ENCODE measurements at places on chromosomes 6 and 20.

DNA sequence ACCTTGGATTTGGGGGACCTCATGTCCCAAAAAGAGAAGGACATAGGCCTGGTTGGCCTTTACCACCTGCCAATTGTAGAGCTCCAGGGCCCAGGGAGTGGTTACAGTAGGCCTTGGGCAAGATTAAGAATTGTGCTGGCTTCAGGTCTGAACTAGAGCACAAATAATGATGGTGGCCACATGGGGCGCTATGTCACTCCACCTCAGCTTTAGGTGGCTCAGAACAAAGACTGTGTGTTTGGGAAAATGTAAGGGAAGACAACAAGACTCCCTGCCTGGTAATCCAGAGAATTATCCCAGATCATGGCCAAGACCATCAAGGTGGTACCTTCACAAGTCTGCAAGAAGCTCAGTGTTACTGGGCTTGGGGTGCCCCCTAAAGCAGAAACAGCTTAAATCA lies 224.9 kb upstream of the OPRM1 start:
- DNase-seq: no peak

DNA sequence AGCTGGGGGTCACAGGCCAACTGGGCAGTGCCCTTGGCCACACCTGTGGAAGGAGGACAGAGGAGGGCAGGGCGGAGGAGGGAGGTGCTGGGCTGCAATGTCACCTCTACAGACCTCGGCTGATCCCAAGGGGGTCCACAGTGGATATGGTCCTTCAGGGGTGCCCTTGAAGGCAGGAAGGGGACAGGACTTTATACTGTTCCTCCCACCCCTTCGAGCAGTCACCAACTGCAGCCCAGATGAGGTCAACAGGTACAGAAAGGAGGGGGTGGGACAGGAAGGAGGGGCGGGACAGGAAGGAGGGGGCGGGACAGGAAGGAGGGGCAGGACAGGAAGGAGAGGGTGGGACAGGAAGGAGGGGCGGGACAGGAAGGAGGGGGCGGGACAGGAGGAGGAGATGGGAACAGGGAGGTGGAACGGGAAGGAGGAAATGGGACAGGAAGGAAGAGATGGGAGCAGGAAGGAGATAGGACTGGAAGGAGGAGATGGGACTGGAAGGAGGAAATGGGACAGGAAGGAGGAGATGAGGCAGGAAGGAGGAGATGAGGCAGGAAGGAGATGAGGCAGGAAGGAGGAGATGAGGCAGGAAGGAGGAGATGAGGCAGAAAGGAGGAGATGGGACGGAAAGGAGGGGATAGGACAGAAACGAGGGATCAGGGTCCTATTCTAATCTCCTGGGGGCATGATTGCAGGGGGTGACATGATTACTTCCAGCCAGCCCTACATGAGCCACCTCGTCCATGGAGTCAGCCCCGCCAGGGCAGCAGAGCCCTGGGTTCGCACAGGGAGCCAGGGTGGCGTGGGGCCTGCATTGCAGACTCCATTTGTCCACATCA lies 19.4 kb upstream of the MRGBP start:
- no peak for DNase-seq

DNA sequence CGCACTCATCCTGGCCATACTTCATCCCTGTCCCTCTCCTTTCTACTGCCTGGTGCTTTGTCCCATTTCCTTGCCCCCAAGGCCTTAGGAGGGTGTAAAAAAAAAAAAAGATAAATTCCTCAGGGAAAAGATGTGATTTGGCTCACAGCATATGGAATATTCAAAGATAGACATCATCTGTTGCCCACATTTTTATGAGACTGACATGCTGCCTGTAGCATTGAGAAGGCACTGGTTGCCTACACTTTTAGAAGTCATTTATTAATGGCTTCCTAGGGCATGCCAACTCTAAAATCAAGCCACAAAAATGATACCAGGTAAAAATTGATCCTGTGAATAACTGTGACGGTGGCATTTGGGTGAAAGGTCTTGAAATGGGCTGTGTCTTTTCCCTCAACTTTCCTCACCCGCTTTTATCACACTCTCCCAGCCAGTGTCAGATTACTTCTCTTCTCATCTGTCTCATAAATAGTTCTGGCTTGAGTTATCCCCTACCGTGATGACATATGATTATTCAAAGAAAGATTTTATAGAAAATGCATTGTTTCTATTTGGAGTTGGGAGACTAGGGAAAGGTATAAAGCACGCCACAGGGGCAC lies 139.4 kb downstream of the CARMIL1 start:
- DNase-seq: no peak

DNA sequence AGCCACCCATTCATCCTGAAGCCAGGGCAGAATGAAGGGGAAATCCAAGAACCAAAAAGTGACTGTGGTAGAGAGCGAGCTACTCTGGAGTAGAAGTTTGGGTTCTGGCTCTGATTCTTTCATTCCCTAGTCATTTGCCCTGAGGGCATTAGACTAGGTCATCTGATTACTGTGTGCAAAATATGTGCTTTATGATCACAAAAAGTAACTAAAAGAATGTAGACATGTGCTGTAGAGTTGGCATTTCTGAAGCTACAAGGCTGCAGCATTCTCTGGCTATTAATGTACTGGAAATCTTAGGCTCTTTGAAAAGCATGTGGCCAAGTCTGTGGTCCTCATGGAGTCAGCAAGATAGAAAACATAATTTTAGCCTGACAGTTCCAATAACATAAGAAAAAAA lies 94.2 kb downstream of the TBC1D7 start:
- DNase-seq: no peak

DNA sequence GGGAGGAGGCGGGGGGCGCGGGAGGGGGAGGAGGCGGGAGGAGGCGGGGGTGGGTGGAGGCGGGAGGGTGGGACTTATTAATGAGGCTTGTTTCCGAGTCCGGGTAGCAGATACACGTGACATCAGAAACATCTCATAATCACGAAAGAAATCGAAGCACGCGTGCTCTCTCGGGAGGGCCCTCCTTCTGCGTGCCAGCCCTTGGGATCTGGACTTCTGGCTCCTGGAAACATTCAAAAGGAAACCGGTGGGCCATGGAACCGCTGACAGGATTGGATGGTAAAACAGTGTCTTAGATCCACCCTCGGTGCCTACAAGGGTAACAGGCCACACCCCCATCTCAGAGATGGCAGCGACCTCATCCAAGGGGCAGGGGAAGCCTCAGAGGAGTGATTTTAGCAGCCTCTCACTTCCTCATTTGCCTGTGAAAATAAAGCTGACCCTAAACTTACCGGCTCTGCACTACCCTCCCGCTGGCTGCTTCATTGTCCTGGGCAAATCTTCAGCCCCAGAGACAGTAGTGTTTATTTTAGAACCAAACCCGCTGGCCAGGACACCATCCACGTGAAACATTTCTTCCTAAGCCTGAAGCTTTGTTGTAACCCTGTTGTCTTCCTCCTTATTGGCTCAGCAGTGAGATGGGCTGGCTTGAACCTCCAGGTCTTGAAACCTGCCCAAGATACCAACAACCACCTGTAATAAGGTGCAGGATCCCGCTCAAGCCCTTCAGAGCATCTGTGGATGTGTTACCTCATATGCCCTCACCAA lies 97.5 kb downstream of the PSMG4 start:
- peak; percentile 88 for DNase-seq

GRCh38 chr6:35381132-35381531 lies 38.8 kb downstream of the PPARD start:
- no peak for DNase-seq

GRCh38 chr6:143210420-143210819 lies 149.7 kb downstream of the AIG1 start:
- DNase-seq: no peak

- DNase-seq: no peak
Observed at GRCh38 chr6:166497087-166497899, 89.2 kb downstream of the RAMACL start.

GRCh38 chr20:48335308-48336050 lies 492.3 kb downstream of the PREX1 start:
- DNase-seq: no peak

GRCh38 chr20:24164360-24164759 lies 175.8 kb upstream of the GGTLC1 start:
- no peak for DNase-seq

GRCh38 chr6:62286470-62286843 lies 432 bp upstream of the KHDRBS2 start:
- DNase-seq: no peak

DNA sequence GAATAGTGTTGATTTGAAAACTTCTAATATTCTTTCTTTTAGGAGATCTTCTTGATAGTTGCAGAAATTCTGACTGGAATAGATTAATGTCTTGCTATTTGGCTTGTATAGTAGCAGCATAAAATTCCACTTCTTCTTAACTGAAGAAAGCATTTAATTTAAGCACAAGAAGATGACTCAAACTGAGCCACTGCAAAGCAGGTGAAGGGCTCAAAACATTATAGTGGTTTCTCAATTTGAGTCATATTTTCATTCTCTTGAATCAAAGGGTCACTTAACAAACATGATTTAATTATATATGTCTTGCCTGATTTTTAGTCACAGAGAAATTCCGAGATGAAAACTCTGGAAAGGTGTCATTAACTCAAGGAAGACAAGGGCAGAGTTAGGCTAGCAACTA lies 239.3 kb downstream of the ZNF217 start:
- no peak for DNase-seq

- no peak for DNase-seq
Observed at GRCh38 chr20:37415118-37416085, 69.5 kb downstream of the SRC start.

GRCh38 chr6:70668499-70668812 lies 773 bp downstream of the SMAP1 start:
- no peak for DNase-seq

DNA sequence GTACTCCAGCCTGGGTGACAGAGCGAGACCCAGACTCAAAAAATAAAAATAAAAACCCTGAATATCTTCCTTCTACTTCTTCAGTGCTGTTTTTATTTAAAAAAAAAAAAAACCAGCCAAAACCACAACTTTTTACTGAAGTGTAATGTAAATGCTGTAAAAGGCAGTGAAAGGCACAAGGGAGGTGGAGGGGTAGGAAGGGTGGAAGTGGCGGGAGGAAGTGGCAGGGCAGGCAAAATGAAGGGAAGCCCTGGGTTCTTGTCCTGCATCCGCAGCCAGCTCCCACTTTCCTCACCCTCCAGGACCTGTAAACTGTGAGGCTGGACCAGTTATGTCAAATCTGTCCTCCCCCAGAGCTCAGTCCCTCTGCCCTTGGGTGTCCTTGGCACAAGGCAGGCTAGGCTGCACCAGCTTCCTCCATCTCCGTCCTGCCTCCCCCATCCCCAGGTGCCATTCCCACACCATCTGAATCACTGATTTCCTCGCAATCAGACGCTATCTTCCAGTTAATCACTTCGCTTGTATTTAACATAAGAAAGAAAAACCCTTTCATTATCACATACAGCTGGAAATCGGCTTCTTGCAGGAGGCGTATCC lies 13.7 kb upstream of the PANK2 start:
- DNase-seq: no peak

GRCh38 chr6:26122005-26122388 lies 34.8 kb downstream of the HFE start:
- DNase-seq: no peak

DNA sequence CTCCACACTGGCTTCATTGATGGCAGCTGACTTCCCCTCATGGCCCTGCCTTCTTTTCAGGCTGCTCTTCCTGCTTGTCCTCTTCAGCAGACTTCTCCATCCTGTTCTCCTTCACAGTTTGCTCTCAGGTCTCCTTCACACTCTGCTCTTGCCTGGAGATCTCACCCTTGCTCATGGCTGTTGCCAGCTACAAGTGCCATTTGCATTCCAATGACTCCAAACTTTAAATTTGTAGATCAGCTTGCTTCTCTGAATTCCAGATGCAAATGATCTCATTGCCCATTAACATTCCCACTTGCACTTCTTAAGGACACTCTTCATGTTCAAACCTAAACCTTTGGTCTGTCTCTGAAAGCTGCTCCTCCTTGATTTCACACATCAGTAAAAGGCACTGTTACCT lies 343.0 kb downstream of the QKI start:
- DNase-seq: no peak

DNA sequence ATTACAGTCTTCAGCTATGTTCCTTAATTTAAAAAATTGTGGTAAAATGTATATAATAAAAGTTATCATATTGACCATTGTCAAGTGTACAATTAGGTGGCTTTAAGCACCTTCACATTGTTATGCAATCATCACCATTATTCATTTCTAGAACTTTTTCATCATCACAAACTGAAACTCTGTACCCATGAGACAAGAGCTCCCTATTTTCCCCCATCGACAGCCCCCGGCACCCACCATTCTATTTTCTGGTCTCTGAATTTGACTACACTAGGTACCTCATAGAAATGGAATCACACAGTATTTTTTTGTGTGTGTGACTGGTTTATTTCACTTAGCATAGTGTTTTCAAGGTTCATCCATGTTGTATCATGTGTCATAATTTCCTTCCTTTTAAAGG lies 39.7 kb upstream of the FYN start:
- DNase-seq: no peak

DNA sequence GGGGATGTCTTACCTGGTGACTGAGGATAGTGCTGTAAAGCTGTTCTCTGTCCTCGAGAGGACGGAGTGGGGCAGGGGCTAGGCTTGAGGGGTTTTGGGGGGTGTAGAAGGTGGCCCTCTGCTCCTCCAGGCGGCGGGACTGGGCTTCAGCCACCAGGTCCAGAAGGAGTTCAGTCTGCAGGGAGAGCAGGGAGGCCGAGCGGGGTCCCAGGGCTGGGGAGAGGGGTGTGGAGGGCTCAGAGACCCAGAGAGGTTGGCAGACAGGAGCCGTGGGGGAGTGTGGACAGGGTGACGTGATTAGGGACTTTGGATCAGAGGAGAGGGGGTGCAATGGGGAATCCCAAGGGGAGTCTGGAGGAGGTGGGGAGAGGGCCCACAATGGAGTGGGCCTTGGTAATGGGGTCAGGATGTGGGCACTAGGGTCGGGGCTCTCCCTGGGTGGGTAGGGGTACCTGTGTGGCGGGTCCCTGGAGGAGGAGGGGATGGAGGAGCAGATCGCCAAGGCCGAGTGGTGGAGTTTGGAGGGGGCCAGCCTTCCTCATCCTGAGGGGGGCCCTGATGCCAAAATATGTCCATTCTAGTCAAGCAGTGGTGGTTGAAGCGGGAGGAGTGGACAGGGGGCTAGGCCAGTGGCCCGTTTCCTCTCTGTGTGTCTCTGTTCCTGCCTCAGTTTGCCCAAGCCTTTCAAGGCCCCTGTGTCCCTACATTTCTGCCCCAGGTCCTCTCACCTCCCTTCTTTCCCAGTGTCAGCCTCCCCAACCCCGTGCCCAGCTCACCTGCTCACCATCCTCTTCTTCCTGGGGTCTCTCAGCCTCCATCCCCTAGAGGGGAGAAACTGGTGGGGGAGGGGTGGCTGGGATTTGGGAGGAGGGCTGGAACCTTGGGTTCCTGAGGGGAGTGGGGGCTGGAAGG lies 491 bp downstream of the GPSM3 start:
- DNase-seq: no peak
